ENCODE measurements at places on chromosomes 3 and 15.

DNA sequence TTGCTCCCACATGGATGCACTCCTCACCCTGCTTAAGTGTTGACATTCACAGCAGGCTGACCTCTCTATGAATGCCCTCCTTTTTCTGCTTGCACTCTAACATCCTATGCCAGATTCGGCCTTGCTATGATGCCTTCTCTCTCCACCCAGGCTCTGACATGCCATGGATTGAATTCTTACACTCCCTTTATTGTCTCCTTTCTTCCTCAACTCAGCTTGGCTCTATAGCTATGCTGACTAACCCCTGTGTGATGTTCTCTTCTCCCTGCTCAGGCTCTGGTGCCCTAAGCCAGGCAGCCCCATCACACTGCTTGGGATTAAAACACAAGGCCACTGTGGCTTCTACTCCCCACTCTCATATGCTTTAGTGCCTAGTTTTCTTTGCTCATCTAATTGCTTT is 563.7 kb downstream of the NSUN3 start:
- DNase-seq, result no peak

DNA sequence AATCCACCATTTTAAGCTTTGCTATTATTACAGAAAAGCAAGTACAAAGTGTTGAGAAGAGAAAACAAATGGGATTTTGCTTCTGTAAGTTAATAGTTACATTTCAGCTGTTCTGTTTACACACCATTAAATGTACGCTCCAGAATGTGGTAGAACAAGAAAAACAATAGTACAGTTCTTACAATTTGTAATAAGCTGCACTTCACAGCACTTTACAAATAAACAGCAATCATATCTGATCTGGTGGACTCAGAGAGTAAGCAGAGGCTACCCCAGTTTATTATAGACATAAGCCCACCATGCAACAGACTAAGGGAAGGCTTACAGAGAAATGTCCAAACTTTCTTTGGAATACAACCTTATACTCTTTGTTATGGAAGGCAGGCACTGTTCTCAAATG is 126.4 kb downstream of the OXSM start:
- DNase-seq, result no peak

DNA sequence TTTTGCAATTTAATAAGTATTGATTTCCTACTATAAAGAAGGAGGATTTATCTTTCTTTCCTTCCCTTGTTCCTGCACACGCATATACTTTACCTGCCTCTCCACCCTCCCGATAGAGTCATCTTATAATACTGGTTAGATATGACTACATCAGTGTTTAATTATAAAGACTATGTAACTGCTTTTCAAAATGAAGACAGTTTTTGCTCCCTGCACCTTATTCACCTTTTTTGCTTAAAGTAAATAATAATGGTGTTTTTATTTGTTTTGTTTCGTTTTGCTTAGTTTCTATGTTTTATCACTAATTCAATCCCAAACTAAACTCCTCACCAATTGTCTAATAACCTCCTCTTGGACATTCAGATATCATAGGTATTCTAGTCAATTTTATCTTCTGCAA is 101.9 kb upstream of the RORA start:
- DNase-seq, result no peak

GRCh38 chr15:51842852-51843737 is 13.6 kb downstream of the TMOD3 start:
- no peak for DNase-seq

DNA sequence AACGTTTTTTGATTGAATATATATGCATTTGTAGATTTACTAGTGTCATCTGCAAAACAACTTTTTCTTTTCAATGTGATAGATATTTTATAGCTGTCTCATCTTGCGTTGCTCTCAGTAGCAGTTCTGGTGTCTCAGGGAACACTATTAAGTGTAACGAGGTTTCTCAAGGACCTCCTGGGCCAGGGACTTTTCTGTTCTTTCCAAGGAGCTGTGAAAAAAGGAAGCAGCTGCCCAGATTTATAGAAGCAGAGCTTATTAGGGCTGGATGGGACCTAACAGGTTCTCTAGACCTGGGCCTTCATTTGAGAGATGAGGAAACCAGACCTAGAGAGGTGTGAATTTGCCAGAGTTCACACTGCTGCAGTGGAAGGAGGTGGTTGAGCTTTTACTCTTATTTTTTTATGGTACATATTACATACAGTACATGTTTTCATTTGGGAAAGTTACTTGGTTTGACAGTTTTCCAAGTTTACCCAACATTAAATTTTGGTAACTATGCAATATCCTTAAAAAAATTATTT is 16.1 kb downstream of the MAP2K1 start:
- DNase-seq, result no peak

- no peak for DNase-seq
Observed at GRCh38 chr15:99177679-99178078, 71.7 kb downstream of the TTC23 start.

- no peak for DNase-seq
Observed at GRCh38 chr15:60326824-60327654, 70.7 kb downstream of the ANXA2 start.

DNA sequence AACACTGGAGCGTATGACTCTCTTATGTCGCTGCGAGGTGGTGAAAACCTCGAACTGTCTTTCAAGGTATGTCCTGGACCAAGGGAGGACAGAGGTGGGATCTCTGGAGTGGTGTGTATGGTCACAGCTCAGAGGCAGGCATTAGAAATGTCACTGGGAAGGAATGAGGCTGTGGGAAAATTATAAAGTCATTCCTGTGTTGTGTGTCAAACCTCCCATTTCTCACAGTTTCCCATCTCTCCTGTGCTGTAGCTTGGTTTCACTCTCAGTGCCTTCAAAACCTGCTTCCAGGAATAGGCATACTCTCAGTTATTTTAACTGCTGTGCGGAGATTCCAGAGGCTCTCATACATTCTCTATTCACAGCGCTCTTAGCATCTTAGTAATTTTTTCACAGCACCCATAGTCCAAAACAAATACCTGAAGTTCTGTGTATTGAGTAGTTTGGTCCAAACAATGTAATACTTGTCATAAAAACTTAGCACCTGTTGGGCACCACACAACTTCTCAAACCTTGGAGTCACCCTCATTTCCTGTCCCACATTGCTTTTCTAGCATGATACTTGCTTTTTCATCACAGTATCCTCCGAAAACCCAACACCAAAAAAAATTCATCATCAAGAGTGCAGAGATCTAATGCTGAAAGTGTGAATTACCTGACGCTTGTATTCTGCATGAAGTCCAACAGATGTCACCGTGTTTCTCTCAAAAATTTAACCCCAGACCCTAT is 36.9 kb downstream of the GALNT15 start:
- DNase-seq, result no peak

DNA sequence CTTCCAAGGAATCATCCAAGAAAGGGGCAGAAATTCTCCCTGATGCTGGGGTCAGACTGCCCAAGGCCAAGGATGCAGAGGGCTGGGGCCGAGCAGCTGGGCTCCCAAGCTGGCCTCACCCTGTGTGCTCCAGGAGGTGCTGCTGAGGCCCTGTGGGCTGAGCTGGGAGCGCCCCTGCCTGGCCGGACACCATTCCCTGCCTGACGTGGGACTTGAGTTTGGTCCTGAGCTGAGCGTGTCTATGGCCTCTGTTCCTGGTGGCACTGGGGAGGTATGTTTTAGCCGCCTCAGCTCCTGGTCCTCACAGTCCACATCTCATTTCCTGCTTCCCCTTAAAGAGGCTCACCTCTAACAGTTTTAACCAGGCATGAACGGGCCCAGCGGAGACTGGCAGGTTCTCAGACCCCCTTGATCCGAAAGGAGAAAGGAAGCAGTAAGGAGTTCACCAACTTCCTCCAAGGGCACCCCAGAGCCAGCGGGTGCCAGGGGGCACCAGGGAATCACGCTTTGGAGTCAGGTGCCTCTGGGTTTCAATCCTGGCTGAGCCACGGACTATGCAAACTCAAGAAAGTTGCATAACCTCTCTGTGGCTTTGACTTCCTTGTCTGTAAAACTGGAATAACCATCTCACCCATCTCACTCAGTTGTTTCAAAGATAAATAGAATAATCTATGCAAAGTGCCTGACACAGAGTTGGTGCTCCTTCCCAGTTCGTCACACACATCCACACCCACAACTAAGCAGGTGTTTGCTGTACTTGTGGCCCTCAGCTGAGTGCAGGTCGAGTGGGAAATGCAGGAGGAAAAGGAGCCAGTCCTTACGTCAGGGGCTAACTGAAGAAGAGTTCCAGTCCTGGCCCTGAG is 48.6 kb downstream of the SLC12A8 start:
- DNase-seq, result no peak

DNA sequence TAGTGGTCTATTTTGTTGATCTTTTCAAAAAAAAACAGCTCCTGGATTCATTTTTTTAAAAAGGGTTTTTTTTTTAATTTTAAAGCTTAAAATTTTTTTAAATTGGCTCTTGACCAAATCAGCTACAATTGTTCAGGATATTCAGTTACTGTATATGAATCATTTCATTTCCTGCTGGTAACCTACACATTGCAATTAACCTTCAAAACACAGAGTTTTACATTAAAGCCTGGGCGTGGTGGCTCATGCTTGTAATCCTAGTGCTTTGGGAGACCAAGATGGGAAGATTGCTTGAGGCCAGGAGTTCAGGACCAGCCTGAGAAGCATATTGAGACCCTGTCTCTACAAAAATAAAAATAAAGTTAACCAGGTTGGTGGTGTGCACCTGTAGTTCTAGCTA is 163.4 kb downstream of the ALDH1A2 start:
- no peak for DNase-seq

- no peak for DNase-seq
Observed at GRCh38 chr15:97654481-97655076, 305.9 kb upstream of the ARRDC4 start.

DNA sequence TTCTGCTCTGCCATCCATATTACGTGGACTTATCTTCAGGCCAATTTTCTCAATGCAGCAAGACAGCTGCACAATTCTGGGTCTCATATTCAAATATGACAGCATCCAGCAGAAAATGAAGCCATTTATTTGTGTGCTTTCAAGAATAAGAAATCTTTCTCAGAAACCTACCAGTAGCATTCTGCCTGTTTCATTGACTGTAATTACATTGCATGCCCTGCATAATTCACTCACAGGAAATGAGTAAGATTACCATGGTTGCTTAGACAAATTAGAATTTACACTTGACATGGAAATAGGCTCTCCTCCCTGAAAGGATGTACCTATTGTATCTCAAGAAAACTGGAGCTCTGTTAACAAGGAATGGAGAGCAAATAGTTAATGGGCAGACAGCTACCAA is 346.6 kb upstream of the DCBLD2 start:
- DNase-seq, result no peak

- DNase-seq, result no peak
Observed at GRCh38 chr15:85071061-85071460, 89.4 kb downstream of the PDE8A start.

GRCh38 chr3:177203689-177204395 is 6.6 kb upstream of the TBL1XR1 start:
- no peak for DNase-seq

All from stimulated activated CD8-positive, alpha-beta memory T cell treated with anti-CD3 and anti-CD28 coated beads, Interleukin-12 subunit alpha, Interleukin-12 subunit beta, amount 100 ng/mL, for 4 hours (primary cell).